ENCODE measurements at places on chromosomes 2 and 18. TPM values are rescaled to one million over a fixed set of nuclear protein-coding genes. Genes with fewer than 3 reads are reported as not detected.
A peak's percentile ranks its signal among the peaks of the same experiment; 100 is the strongest.

Gene COL6A3
- total RNA-seq: 108 TPM

Gene AMER3
- total RNA-seq: not detected

Gene SIX3
- not detected for total RNA-seq

Gene QPCT
- total RNA-seq: 4.3 TPM

Gene C2orf15
- total RNA-seq: not detected

Gene CYRIA
- 17.8 TPM for total RNA-seq

Gene EDAR
- total RNA-seq: 0.09 TPM

Gene MPV17
- 53.4 TPM for total RNA-seq

Gene FEZ2
- total RNA-seq: 38.2 TPM

GRCh38 chr2:226215902-226216503, 583.6 kb downstream of the IRS1 start:
- DNase-seq: peak; percentile 51

DNA sequence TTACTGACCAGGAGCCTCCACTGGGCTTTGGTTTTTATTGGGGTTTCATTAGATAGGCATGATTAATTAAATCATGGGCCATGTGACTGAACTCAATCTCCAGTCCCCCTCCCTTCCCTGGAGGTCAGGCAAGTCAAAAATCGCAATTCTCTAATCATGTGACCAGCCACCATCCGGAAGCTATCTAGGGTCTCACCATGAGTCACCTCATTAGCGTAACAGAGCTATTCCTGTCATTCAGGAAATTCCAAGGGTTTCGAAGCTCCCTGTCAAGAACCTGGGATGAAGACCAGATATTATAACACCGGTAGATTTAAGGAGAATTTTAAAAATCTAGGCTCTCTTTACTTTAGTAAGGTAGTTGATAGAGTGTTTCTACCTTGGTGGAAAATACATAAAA, 180.3 kb upstream of the TCF4 start:
- DNase-seq: no peak

- DNase-seq: no peak
These were observed 12.9 kb downstream of the ADAM23 start for GRCh38 chr2:206456078-206456754.

DNA sequence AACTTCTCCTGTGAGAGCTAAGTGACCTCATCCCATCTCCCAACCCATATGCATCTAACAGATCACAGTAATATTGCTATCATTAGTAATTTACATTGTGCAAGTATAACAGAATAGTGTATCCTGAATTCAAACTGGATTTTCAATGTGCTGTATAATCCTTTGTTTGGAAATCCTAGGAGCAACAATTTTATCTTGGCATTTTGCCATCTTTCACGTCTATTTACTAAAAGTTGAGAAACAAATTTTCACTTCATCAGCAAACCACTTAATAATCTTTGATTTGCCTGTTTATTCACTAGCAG, 3.8 kb downstream of the HNRNPLL start:
- DNase-seq: no peak

- DNase-seq: no peak
These were observed 48.8 kb downstream of the ZCCHC2 start for GRCh38 chr18:62571648-62572047.

DNA sequence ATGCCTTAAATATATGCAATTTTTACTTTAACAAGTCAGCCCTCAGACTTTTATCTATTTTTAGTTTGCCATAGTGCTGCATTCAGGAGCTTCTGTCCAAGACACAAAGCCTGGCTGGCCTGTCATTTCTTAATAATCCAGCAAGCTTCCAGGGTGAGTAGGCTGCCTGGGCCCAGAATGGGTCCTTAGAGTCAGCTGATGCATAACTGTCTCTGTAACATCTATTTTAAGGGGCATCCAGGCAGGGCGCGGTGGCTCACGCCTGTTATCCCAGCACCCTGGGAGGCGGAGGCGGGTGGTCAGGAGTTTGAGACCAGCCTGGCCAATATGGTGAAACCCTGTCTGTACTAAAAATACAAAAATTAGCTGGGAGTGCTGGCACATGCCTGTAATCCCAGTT, 11.8 kb upstream of the GNLY start:
- DNase-seq: no peak

DNA sequence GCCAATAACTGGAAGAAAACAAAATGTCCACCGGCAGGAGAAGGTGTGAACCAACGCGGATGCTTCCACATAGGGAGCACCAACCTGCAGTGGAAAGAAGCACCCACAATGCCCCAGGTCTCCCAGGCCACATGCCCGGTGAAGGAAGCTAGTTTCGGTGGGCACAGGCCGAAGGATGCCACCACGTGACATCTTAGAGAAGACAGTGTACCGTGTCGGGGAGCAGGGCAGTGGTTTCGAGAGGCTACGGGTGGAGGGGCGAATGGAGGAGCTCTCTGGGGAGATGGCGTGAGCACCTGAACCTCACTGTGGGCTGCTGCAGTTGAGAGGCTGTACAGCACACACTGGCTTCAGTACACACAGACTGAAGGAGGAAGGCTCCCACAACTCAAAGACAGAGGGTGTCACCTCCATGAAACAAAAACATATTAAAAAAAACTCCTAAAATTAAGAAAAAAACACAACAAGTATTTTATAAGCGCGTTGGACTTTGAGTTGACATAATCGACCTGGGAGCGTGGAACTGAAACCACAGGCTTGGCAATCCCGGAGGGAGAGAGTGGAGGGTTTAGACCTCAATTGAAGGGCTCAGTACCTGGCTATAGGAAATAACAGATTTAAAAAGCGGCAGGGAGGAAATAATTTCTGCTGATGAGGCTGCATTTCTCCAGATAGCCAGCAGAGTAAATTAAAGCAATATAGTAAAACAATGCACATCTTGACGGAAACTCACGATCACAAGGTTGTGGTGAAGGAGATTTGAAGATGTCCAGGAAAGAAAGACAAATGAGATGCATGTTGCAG, 160.1 kb downstream of the RTP5 start:
- no peak for DNase-seq

GRCh38 chr2:138630164-138630563, 128.6 kb downstream of the SPOPL start:
- DNase-seq: no peak

DNA sequence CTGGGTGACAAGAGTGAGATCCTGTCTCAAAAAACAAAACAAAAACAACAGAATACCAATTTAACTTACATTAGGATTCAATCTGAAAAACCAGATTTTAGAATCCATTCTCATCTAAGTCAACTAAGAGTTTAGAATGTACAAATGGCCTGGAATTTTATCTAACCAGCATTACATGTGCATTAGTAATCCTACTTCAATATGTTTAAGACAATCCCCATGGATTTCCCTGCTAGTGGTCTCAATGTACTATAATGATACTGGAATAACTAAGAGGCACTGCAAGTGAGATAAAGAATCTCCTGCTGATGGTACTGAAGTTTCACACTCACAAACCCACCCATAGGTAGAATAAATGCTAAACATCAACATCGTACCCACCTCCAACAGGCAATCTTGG, 53.9 kb upstream of the DNER start:
- no peak for DNase-seq

GRCh38 chr2:224574423-224575084, 10.6 kb downstream of the CUL3 start:
- no peak for DNase-seq

- no peak for DNase-seq
These were observed 140.4 kb downstream of the MYO1B start for GRCh38 chr2:191385416-191386160.

- DNase-seq: no peak
These were observed 3.7 kb downstream of the TMSB10 start for GRCh38 chr2:84908948-84909713.

- peak; percentile 68 for DNase-seq
These were observed 2.1 kb downstream of the LRRTM1 start for GRCh38 chr2:80302314-80303005.

DNA sequence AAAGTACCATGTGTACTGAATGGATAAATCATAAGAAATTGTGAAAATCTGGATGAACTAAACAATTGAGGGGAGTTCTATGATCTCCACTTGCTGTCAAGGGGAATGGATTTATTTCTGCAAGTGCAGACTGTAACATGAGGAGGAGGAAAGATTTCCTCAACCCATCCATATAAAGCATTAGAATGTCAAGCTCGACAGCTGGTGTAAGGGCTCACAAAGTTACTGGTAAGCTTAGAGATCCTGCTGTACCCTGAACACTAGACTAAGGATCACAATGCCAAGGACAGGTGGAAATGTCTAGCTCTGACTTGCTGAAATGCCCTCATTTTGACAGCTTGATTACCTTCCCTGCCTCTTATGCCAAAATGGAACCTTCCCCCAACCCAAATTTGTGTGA, 125.3 kb downstream of the TCF4 start:
- DNase-seq: no peak

GRCh38 chr2:69744456-69744855, 2.5 kb downstream of the ANXA4 start:
- DNase-seq: no peak

DNA sequence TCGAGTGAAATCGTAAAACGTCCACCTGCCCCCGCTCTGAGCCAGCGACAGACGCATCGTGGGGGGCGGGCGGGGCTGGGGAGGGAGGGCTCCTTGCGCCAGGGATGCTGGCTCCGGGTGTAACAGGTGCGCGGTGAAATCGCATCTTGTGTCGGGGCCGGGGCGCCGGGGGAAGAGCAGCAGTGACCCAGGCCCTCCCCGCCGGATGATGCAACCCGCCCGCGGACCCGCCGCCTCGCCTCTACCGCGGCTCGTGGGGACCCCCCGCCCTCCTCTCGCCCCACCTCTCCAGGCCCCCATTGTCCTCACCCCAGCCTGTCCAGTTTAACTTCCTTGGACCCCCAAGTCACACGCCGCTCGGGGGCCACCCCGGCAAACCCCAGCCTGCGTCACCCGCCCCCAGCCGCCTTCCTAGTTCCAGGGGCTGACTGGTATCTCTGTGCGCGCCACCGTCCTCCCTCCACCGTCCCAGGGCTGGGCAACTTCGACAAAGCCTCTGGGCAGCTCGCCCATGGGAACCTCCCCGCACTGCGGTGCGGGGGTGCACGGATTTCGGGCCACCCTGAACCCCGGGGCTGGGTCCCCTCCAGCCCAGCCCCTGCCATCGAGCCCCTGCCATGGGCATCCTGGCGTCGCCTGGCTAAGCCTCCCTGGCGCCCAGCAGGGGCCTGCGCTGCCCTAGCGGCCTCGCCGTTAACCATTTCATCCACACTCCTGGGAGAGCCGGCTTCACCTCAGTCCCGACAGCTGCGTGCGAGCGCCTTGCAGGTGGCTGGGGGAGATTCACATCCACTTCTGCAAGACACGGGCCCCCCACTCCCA, 799 bp upstream of the KIF1A start:
- DNase-seq: no peak

DNA sequence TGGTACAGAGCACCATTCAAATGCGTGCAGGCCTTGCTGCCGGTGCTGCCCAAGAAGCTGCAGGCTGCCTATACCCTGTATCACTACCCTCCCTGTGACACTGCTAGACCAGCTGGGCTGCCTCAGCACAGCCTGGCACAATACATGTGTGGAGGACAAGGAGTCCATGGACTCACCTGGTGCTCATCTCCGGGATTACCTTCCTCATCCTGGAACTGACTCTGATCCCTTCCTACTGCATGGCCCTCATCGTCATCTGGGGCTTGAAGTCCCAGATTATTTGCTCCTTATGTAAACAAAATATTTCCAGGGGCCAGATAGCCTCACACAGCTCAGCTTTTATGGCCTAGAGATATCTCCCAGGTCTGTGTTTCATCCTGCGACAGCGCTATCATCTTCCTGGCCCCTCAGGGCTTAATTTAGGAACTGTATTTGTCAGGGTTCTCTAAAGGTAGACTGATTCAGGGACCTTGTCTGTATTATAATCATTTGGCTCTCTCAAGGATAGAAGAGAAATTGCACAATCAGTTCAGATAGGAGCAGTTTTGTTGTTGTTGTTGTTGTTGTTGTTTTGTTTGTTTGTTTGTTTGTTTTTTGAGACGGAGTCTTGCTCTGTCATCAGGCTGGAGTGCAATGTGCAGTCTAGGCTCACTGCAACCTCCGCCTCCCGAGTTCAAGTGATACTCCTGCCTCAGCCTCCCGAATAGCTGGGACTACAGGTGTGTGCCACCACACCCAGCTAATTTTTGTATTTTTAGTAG, 42.9 kb downstream of the WDR75 start:
- no peak for DNase-seq

DNA sequence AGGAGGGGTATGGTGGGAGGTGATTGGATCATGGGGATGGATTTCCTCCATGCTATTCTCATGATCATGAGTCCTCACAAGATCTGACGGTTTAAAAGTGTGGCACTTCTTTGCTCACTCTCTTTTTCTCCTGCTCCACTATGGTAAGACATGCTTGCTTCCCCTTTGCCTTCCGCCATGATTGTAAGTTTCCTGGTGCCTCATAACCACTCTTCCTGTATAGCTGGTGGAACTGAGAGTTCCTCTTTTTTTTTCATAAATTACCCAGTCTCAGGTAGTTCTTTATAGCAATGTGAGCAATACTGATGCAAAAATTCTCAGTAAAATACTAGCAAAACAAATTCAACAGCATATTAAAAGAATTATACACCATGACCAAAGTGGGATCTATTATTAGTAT, 728.5 kb upstream of the SLC8A1 start:
- no peak for DNase-seq

GRCh38 chr2:170165129-170165528, 12.8 kb upstream of the MYO3B start:
- DNase-seq: no peak

DNA sequence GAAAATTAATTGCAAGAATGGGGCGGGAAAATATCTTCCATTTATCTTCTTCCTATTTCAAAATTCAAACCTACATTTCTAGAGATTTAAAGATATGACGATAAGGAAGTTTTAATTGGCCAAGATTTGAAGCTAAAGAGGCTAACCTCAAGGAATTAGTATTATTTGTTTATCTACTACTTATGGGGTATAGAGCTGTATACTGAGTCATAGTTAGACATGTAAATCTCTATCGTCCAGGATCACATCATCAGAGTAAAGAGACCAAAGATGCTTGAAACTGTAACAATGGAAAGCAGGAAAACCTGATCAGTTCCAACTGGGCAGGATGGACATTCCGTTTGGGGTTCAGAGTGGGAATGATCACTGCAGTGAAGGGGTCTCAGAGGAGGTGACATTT, 95.2 kb upstream of the KLF7 start:
- DNase-seq: no peak

DNA sequence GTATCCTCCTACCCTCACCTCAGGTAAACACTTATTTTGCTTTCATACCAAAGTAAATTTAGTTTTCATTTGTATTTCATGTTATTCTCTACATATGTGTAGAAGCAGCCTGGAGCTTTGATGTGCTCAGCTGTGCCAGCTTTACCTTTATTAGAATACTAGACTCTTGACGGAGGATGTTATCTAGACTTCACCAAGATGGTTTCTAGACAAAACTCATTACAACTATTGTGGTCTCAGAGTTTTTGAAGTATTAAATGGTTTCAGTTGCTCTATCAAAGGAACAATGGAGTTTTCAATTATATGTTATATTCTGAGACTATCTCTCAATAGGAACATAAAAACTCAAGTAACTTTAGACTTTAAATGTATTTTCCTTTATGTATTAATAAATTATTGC, 5.0 kb upstream of the IL18RAP start:
- no peak for DNase-seq

- no peak for DNase-seq
These were observed 26.0 kb downstream of the CTAGE1 start for GRCh38 chr18:22391407-22392345.

Measured in upper lobe of left lung (tissue), 6 donors.